LoVo (cell line): ENCODE measurements at places on chromosomes 2 and 18.
A peak's percentile ranks its signal among the peaks of the same experiment; 100 is the strongest.

DNA sequence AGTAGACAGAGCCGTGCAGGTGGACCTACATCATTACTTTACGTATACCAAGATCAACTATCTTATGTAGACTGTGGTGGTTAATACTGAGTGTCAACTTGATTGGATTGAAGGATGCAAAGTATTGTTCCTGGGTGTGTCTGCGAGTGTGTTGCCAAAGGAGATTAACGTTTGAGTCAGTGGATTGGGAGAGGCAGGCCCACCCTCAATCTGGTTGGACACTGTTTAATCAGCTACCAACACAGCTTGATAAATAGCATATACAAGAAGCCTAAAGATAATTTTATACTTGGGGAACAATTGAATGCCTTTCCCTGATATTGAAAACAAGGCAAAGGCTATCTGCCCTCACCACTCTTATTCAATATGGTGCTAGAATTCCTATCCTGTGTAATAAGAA, 604.2 kb upstream of the ZEB2 start:
- no peak for DNase-seq

DNA sequence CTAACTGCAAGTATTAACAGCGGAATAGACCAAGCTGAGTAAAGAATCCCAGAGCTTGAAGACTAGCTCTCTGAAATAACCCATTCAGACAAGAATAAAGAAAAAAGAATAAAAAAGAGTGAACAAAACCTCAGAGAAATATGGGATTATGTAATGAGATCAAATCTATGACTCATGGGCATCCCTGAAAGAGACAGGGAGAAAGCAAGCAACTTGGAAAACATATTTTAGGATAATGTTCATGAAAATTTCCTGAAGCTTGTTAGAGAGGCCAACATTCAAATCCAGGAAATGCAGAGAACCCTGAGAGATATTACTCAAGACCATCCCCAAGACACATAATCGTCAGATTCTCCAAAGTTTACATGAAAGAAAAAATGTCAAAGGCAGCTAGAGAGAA, 17.3 kb downstream of the PFN4 start:
- no peak for DNase-seq

- DNase-seq, result no peak
Measured at GRCh38 chr2:46299365-46300263, 2.4 kb downstream of the EPAS1 start.

GRCh38 chr2:149559341-149560068, 28.1 kb downstream of the MMADHC start:
- DNase-seq, result no peak

DNA sequence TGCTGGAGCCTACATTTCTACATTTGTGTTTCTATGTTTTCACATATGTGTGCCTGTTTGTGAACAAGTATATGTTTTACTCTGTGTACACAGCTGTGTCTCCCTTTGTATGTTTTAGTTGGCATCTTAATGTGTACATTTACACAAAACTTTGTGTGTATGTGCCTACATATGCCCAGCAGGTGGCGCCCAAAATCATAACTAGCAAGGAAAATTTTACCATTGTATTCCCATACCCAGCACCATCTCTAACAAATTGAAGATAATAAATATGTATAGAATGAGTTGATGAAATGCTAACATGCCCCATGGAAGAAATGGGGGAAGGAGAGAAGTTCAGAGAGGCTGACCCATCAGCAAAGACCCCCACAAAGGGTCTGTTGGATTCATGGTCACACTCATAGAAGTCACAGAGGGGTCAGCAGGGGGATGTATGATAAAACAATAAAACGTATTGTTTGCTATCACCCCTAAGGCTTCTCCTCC, 48.1 kb downstream of the PKDCC start:
- DNase-seq, result peak; percentile 75

DNA sequence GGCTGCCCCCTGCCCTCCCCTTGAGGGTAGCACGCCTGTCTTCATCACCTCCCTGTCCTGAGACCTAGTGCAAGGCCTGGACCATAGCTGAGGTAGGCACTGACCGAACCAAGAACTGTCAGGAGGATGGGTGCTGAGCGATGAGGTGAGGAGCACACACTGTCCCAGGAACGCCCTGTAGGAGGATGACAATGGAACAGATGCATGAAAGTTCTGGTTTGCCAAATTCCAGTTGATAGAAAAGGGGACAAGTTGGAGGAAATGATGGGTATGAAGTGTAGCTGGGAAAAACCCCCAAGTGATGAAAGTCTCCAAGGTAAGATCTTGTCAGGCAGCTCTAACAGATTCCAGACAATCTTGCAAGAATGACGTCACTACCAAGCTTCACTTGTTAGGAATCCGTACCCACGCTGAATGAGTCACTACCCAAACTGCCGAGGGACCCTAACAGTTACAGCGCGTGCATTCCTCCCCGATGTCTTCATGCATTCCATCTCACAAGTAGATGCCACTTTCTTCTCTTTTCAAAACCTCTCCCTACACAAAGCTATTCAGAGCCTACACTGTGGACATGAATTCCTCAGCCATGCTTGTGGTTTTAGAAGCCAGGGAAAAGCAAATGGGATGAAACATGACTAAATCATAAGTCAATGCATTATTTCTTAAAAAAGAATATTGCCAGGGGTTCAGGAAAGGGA, 27.6 kb downstream of the MRPL33 start:
- DNase-seq, result peak; percentile 58

GRCh38 chr2:83471655-83472054, 987.4 kb downstream of the SUCLG1 start:
- DNase-seq, result no peak

DNA sequence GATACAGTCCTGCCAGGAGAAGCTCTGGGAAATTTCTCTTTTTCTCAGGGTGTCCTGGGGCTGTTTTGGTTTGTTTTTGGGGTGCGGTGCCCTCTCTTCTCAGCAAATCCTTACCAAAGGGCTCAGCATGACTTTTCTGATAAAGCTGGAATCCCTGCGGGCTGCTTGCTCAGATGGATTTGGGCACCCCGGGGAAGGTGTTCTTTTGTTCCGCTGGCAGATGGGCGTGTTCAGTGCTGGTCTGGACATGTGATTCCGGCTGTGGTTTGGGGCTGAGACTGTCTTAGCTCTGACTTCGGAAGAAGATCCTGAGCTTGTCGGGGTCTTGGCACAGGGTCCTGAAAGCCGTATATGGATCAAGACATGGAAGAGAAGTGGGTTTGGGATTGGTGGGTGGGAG, 134.2 kb upstream of the SPRED2 start:
- no peak for DNase-seq

GRCh38 chr18:59612381-59612780, 84.8 kb downstream of the CCBE1 start:
- no peak for DNase-seq

- DNase-seq, result no peak
Measured at GRCh38 chr2:6627316-6627715, 238.4 kb downstream of the CMPK2 start.

GRCh38 chr18:10928772-10929373, 220.5 kb downstream of the PIEZO2 start:
- no peak for DNase-seq

GRCh38 chr2:86286516-86286915, 50.9 kb downstream of the REEP1 start:
- no peak for DNase-seq

DNA sequence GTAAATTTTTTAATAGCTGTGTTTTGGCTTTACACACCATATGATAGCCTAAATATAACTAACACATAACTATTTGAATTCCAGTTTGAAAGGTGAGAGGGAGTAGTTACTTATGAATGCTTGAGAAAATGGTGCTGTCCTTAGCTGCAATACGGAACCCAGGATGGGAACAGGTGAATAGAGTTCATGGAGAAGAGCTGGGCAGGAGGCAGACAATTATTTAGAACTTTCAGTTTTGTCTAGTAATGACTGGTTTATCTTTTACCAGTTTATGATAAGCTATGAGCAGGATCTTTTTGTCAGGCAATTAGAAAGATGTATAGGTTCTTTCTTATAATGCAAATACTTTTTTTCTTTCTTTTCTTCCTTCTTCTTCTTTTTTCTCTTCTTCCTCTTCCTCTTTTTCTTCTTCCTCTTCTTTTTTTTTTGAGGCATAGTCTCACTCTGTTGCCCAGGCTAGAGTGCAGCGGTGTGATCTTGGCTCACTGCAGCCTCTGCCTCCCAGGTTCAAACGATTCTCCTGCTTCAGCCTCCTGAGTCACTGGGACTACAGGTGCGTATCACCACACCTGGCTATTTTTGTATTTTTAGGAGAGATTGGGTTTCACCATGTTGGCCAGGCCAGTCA, 25.9 kb downstream of the UBR3 start:
- no peak for DNase-seq

- peak; percentile 88 for DNase-seq
Measured at GRCh38 chr2:241702155-241703031, 554 bp downstream of the ING5 start.

- DNase-seq, result no peak
Measured at GRCh38 chr2:101981504-101981903, 10.3 kb upstream of the IL1R2 start.

- no peak for DNase-seq
Measured at GRCh38 chr2:135255208-135255607, 203.1 kb downstream of the RAB3GAP1 start.

DNA sequence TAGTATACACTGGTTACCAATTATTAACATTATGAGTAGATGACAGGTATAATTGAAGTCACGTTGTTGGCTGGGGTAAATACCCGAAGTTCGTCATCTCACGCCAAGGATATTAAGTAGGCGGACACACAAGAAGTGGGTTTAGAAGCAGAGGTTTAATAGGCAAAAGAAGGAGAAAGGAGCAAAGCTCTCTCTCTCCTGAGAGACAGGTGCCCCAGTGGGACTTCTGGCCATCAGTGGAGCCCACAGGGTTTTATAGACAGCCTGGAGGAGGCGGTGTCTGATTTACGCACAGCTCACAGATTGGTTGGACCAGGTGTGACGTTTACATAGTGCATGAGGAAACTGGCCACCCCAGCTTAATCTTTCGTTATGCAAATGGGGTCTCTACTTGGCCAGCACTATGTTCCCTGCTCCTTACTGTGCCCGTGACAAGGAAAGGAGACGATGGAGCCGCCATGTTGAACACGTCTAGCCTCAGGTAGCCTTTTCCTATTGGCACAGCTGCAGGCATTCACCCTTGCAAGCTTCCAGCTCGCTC, 128.8 kb upstream of the KYNU start:
- no peak for DNase-seq

GRCh38 chr2:218781691-218782527, at the start of gene CYP27A1:
Gene CYP27A1, plus strand, starts transcription at chr2:218782147. Its CDS starts 36 bp downstream, at chr2:218782183.
- no peak for DNase-seq

GRCh38 chr18:43525169-43525568, 247.9 kb upstream of the SYT4 start:
- no peak for DNase-seq

GRCh38 chr2:109352898-109353689, 224.1 kb downstream of the SH3RF3 start:
- DNase-seq, result no peak

DNA sequence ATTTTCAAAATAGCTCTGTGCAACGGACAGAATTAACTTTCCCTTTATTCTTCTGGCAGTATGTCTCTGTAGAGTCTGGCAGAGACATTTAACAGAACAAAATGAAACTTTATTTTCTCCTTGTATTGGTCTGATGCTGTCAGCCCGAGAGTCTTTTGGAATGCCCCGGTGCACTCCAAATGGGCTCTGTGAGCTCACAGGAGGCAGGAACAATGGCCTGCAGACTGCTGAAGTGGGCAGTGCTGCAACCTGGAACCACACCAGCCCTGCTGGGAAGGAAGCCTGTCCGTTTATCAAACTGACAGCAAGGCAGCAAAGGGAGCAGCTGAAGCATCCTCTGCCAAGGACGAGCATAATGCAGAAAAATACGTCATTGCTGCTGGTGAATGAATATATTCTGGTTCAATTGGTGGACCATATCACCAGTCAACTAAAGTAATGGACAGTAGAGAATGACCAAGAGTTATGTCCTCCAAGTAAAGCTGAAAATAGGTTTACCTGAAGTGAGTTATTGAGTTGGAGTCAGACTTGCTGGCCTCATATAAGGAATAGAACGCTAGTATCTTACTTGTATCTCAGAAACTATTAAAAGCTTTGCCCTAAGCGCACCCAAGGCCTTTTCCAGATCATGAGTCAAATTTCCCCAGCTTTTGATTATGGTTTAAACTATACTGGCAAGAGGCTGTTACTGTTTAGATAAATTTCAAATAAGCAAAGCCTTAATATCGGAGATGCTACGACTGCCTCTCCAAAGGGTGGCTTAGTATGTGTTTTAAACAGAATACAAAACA, 207.6 kb upstream of the TANK start:
- DNase-seq, result no peak

- no peak for DNase-seq
Measured at GRCh38 chr18:12371590-12371989, 5.4 kb downstream of the AFG3L2 start.

DNA sequence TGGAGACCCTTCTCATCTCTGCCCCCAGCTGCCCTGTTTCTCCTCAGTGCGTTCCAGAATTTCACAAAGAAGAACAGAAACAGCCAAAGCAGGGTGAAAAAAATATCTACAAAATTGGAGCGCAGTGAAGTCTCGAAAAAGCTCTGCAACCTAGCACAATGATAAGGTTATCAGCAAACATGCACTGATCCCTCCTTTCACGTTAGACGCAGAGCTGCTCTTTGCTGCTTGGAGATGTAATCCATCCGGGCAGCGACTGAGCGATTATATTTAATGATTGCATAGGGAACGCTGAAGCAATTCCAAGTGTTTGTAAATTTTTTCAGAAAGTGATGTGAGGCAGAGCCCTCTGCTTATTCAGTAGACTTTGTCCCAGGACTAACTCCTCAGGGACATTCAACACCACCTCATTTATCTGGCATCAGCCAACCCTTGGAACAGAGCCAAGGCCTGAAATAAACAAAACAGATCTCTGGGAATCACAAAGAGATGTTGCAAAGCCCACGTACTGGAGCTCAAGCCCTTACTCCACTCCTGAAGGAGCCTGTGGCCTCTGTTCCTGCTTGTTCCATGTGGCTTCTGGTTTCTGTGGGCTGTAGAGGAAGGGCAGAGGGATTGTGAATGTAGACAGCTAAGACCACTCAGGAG, 172.6 kb upstream of the BCL2L11 start:
- DNase-seq, result no peak
